ENCODE measurements at places on chromosomes 4 and X.

DNA sequence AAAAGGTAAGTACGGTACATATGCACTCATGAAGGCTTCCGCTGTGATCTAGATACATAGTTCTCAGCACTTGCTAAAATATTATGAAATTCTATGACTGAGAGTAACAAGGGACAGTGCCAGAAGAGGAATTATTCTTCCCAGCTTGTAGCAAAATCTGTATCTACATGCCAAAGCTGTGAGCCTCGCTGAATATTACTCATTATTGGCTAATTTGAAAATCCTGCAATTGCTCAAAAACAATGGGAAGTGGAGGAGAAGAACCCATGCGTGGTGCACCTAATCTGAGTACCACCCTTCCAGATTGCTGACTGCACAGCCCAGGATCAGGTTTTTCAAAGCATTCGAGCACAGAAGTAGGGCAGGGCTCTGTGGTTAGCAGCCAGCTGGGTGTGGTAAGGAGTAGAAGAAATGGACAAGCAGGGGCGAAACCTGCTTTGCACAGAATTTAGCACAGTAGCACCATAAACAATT is 17.4 kb upstream of the PDCL2 start:
- DNase-seq, result peak; percentile 34

DNA sequence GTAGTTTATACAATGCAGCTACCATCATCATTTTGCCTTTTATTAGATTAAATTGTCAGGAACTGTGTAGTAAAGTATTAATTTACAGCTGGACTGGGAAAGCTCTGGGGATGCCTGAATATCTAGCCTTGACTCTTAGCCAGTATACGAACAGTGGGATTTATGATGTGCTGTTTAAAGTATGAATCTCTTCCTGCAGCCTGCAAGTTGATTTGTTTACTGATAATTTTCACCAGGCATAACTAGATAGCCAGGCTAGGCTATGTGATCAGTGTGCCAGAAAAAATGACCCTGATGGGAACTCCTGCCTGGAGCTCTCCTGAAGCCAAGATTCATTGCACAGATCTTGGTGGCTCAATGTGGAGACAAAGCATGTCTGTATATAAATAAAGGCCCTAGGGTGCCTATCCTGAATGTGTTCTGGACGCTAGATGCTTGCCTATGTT is 119.2 kb downstream of the SCLT1 start:
- no peak for DNase-seq

- no peak for DNase-seq
Observed at GRCh38 chr4:3311489-3312171, 18.8 kb downstream of the RGS12 start.

DNA sequence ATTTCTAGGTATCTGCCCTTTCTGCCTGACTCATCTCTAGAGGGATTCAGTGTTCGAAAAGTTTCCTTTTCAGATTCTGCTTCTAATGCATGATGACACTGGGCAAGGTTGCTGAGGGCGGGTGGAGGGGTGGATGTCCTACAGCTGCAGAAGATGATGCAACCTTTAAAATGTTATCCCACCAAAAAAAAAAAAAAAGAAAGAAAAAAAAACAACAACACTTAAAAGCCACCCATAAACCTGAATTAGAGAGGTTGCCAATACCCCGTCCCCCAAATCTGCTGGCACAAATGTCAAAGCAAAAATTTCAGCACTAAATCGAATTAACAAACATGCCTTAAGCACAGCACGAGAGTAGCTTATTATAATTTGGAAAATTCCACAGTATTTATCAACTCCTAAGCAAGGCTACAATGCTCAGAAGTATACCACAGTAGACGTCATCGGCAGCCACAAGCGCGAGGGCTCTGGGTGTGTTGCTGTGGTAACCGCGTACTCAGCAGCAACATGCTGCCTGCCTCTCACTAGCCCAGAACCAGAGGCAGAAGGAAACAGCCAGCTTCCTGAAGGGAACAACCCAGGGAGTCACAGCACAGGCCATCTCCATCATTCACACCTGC is 167.5 kb upstream of the MAP3K15 start:
- peak; percentile 55 for DNase-seq

DNA sequence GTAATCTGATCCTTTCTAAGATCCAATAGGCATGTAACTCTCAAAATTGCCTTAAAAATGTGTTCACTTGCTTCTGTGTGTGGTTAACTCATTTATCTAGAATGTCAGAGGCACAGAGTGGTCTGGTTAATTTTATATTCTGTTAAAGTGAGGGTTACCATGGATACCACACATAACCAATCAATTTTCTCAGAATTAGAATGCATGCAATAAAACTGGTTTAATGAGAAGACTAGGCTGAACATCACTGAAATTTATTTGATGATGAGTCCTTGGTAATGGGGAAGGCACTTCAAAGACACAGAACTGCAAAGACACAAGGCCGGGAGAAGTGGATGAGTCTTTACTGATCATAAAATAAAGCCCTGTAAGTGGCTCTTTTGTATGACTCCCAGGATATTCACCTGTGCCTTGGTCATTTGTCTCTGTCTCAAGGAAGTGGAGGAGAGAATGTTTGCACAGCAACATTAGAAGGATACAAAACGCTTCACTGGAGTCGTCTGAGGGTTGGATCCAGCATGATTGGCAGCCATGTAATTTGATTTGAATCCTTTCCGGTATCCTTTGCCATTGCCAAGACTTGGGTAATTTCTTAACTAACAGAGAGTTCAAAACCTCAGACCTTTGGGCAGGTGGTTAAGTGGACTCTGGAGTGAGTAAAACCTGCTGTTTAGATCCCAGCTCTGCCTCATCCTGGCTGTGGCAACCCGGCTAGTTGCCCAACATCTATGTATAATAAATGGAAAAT is 94.0 kb upstream of the RBPJ start:
- DNase-seq, result no peak

DNA sequence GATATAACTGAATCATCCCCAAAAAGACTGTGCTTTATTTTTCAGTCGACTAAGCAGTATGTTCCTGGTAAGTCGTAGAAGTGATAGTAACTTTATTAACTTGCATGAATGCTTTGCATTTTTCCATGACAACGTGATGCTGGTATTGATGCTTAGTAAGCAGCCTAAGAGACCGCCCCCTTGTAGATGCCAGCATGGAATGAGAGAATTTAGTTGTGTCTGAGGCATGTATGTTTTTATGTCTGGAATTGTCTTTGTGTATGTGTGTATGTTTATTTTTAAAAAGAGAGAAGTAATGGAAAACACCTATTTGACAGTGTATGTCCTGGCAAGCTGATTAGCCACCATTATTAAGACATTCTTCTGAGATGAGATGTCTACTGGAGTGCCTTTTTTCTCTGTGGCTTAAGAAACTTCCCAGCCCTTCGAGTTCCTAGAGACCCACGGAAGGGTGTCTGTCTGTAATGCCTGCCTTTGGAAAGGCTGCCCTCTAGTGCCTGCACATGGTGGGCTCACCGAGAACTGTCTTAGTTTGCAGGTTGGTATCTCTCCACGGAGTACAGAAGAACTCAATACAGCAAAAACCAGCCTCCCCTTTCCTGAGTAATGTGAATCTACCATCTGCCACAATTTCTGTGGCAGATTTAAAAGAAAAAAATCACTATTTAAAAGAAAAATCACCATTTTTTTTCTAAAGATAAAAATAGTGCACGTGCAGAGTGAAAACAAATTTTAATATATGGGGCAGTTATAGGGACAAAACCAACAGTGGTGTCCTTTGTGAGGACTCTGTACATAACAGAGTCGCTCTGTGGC is 85.9 kb downstream of the AASDH start:
- DNase-seq, result peak; percentile 60

- DNase-seq, result peak; percentile 3
Observed at GRCh38 chrX:155263854-155264628, at the start of gene RAB39B. TSS of gene RAB39B (minus strand) at chrX:155264491. CDS start at chrX:155264288, 203 bp downstream.

- no peak for DNase-seq
Observed at GRCh38 chr4:44869985-44870384, 143.6 kb upstream of the GNPDA2 start.

GRCh38 chr4:931194-931959 is 739 bp downstream of the GAK start:
- DNase-seq, result peak; percentile 39

GRCh38 chr4:8262637-8263322 is 6.8 kb upstream of the HTRA3 start:
- DNase-seq, result no peak

DNA sequence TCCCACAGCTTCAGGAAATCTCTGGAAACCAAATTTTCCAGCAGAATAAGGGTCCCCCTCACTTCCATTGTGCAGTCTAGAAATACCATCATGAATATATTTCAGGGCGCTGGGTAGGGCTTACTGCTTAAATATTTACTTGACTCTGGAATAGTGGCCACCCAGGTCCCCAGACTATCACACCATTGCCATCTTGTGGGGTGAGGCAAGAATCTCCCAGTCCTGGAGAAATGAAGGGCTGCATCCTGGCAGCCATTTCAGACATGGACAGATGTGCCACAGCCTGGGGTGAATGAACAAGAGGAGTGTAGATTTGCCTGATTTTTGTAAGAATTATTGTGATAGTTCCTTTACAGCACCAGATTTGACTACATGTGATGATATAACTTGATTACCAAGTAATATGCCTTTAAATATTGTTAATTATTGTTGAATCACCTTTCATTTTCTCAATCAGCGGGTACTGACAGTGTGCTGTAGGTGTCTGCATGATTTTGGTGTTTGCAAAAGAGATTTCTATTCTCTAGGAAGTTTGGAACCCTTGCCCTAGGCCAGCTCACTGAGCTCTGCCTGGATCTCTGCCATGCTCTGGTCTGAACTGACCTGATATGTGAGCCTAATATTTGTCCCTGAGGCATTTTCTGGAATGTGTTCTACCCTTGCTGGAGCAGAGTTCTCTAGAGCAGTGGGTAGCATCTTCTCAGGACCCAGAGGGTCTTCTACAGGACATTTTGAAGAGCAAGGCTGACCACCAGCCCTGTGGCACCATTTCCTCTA is 183.4 kb downstream of the KIT start:
- no peak for DNase-seq

DNA sequence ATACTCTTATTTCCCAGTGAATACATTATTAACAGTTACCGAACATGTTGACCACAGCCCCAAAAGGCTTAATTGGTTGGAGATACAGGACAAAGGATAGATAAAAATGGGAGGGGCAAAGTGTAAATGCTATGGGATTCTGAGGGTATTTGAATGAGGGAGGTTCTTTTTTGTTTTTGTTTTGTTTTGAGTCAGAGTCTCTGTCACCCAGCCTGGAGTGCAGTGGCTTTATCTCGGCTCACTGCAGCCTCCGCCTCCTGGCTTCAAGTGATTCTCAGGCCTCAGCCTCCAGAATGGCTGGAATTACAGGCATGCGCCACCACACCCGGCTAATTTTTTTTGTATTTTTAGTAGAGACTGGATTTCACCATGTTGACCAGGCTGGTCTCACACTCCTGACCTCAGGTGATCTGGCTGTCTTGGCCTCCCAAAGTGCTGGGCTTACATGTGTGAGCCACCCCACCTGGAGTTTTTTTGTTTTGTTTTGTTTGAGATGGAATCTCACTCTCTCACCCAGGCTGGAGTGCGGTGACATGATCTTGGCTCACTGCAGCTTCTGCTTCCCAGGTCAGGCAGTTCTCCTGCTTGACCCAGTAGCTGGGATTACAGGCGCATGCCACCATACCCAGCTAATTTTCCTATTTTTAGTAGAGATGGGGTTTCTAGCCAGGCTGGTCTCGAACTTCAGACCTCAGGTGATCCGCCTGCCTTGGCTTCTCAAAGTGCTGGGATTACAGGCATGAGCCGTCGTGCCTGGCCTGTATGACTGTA is 9.0 kb downstream of the UBE2K start:
- no peak for DNase-seq

GRCh38 chr4:121237069-121237399 is 72.9 kb upstream of the TNIP3 start:
- DNase-seq, result no peak

GRCh38 chrX:72069350-72070160 is 62.2 kb downstream of the RTL5 start:
- no peak for DNase-seq

DNA sequence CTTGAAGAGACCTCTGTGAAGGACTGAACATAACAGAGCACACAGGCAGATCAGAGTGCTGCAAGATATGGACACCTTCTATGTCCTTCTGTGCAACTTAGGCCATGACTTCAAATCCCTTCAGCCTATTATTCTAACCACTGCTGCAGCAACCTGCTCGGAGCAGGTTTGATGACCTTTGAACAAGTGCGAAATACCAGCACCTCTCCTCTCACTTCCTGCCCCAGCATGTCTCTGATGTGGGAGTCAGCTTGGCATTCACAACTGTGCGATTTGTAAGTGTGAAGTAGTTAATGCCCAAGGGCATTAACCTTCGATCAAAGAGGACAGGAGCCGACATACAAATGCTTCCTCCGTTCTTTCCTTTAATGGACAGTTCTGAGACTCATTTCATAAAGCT is 1.6 kb upstream of the EXOC1 start:
- DNase-seq, result no peak

GRCh38 chrX:150715184-150715583 is 22.0 kb downstream of the MTMR1 start:
- DNase-seq, result no peak

DNA sequence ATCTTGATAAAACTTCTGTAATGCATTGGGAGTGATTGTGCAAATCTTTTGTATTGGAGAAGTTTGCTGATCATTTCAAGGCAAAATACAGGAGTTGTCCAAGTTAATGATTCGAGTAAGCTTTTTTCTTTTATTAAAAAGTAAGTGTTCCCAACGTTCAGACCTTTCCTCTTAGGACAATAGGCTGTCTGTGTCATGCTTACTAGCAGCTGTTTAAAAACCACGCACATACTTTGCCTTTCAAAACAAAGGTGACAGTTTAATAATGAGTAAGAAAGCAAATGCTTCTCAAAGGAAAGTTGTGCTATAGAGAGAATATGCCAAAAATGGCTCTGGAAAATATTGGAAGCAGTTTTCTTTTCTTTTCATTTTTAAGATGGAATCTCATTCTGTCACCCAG is 11.2 kb downstream of the TRAPPC11 start:
- DNase-seq, result no peak

GRCh38 chrX:24396236-24396930 is 35.9 kb downstream of the SUPT20HL1 start:
- DNase-seq, result peak; percentile 15

DNA sequence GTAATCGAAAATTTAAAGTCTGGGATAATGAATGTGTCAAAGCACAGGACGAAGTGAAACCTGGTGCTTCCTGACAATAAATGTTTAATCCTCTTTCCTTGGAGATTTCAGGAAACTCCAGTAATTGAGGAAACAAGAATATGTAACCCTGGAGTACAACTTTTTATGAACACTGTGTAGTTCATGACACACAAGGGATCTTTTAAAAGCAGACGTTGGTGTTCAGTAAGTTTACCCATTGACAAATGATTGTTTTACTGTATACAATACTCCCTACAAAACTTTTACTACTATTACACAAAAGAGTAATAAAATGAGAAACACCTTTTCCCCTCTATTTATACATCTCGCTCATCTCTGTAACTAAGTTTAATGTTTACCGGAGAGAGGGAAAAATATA is 312.4 kb downstream of the PPARGC1A start:
- no peak for DNase-seq

GRCh38 chrX:10296576-10296975 is 139.8 kb downstream of the CLCN4 start:
- DNase-seq, result peak; percentile 44

- DNase-seq, result no peak
Observed at GRCh38 chrX:153853180-153853901, 23.0 kb upstream of the PDZD4 start.

Data from GM04503 (cell line).